Kidney (tissue), 22 donors: ENCODE measurements at places on chromosomes 16 and 17.

- no peak for DNase-seq
Observed at GRCh38 chr17:32943647-32944191, 15.8 kb downstream of the TMEM98 start.

DNA sequence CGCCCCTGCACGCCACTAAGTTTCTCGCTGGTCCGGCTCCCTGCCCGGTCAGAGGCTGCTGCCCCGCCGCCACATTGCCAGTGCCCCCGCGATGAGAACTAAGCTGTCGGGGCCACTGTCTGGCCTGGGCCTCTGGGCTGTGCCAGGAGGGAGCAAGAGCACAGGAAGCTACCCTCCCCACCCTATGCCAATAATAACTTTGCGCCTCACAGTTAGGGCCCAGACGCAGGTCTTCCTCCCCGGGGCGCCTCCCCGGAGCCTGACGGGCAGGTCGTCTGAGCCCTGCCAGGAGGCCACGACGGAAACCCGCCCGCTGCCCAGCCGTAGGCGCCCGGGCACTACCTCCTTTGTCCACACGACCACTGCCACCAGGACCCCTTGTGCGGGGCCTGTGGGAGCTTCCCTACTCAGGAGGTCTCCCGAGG lies 1.5 kb downstream of the ZFPM1 start:
- no peak for DNase-seq

DNA sequence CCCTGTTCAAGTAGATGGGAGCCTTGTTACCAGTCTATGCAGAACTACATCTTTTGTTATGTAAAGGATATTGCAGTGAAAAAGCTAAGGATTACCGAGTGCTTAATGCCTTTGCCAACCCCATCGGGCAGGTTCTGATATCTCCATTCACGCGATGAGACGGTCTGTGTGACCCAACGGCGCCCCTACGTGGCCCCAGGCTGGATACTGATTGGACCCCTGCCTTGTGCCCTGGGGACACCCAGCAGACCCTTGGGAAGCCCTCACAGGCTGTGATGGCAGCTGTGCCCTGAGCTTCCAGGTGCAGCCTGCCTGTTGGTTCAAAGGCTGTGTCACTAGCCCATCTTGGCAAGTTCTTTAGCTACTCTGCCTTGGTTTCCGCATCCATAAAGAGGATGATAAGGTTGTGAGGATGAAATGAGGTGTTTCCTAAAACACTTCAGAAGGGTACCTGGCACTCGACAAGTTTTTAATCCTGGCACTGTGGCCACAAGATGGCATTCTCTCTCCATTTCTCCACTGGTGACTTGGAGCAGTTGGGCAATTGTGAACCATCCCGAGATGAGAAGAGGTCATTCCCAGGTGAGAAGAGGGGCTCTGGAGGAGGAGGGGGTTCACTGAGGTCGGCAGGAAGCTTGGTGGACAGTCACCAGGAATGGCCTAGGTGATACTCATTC lies 33.6 kb downstream of the HAPSTR1 start:
- DNase-seq, result no peak

DNA sequence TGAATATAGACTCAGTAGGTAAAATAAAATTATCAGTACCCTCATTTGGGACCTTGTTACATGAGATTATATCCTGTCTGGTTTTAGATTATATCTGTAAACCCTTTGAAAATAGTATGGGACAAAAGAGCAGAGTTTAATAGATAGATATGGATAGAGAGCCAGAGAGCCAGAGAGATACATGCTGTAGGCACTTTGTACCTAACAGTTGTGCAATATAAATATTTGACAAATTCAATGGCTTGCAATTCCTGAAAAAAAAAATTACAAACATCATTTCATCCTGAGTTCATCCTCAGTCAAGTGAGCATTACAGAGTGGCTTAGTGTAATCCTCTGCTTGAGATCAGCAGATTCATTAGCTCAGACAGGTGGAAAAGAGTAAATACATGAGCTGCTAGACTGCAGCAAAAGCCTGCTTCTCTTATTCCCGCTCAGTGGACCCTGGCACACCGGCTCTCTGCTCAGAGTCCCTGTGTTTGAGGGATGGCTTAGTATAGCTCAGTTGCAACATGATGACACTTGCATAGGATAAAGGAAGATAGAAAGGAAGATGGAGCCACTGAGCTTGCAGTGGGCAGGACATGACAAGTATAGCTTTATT lies 931.6 kb upstream of the GOT2 start:
- DNase-seq, result no peak

DNA sequence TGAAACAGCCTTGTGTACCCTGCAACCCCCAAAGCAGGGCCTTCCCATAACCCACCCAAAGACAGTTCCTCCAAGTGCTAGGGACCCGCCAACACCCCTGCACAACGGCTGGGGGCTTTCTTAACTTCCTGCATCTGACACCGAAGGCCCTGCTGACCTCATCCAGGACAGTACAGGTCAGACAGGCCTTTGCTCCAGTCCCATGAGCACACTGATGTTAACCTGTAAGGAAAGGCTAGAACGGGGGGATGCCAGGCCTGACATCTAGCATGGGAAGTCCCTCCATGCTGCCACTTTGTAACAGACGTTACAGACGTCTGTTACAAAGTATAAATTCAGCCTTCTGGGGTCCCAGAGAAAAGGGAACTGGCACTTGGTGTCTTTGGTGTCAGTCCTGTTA lies 369.1 kb downstream of the CPPED1 start:
- no peak for DNase-seq

GRCh38 chr17:81735264-81736102 lies 23.4 kb downstream of the SLC25A10 start:
- DNase-seq, result no peak

- DNase-seq, result peak; percentile 38
Observed at GRCh38 chr16:48531011-48531962, 78.7 kb downstream of the N4BP1 start.

DNA sequence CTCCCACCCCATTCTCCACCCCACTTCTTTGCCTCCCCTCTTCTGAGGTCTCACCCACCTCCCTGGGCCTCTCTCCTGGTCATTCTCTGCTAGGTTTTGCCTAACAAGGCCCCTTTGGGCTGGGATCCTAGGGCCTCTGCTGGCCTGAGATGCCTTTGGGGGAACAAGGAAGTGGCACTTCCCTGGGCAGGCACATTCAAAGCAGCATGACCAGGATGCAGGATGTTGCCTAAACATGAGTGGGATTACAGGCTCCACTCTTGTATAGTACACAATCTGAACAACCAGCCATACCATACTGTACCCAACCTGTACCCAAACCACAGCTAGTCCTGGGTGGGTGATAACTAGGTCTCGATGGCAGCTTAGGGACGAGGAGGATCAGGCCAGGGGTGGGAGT lies 9.0 kb downstream of the GALK1 start:
- DNase-seq, result no peak

DNA sequence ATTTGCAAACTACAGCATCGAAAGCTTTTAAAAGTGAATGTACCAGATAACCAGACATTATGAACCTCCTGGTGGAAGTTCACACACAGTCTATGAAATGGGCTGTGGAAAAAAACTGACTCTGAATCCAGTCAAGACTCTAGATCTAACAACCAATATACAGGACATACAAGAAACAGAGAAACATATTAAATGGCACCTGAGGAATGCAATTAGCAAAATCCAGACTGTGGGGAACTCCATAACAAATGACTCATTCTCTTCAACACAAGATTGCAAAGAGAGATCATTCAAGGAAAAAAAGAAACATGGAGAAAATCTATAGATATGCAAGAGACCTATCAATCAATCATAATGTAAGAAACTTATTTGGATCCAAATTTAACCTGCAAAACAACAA lies 119.0 kb downstream of the MYO1D start:
- DNase-seq, result no peak

DNA sequence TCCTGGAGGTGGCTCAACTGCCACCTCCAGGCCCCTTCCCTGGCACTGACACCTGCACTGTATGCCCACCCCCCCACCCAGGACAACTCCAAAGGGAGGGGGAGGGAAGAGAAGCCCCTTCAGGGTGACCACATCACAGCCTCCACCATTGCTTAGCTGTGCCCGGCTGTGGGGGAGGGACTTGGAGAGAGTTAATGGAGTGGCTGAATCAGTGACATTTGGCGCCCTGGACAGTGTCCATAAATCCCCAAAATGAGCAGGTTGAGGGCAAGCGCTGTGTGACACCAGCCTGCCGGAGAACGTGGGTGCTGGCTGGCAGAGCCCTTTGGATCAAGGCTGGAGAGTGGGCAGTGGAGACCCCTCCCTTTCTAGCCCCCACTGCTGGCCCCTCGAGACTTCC lies 883 bp downstream of the USH1G start:
- DNase-seq, result peak; percentile 64

DNA sequence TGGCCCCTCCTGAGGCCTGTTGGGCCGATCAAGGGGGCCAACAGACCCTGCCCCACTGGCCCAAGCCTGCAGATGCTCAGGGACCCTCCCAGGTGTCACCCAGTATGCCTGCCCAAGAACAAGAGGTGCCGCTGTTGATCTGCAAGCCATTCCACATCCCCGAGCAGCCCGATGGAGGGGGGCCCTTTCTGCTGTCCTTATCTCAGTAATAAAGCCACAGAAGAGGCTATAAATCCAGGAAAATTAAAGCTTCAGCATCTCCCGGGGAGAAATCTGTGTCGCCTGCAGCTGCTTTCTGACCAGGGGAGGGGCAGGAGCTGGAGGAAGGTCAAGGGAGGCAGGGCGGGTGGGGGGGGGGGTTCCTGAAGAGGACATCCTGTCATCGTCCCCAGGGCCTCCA lies 11.7 kb upstream of the CACNA1H start:
- DNase-seq, result peak; percentile 54

GRCh38 chr17:29958947-29959657 lies 17.7 kb downstream of the EFCAB5 start:
- no peak for DNase-seq

DNA sequence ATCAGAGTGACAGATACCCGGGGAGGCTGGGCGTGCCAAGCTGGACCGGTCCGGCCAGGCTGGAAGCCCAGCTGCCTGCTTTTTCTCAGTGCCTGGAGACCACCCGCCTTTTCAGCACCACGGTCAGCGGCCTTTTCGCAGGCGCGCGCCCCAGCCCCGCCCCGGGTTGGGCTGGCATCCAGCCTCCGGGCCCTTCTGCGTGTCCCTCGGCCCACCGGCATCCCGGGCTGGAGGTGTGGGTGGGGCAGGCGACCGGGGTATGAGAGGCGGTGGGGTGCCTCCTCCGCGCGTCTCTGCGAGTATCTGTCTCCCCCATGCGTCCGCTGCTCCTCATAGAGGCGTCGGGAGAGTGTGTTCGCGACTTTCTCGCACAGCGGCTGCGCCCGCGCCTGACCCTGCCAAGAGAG lies 102.5 kb downstream of the MRM1 start:
- DNase-seq, result peak; percentile 87

DNA sequence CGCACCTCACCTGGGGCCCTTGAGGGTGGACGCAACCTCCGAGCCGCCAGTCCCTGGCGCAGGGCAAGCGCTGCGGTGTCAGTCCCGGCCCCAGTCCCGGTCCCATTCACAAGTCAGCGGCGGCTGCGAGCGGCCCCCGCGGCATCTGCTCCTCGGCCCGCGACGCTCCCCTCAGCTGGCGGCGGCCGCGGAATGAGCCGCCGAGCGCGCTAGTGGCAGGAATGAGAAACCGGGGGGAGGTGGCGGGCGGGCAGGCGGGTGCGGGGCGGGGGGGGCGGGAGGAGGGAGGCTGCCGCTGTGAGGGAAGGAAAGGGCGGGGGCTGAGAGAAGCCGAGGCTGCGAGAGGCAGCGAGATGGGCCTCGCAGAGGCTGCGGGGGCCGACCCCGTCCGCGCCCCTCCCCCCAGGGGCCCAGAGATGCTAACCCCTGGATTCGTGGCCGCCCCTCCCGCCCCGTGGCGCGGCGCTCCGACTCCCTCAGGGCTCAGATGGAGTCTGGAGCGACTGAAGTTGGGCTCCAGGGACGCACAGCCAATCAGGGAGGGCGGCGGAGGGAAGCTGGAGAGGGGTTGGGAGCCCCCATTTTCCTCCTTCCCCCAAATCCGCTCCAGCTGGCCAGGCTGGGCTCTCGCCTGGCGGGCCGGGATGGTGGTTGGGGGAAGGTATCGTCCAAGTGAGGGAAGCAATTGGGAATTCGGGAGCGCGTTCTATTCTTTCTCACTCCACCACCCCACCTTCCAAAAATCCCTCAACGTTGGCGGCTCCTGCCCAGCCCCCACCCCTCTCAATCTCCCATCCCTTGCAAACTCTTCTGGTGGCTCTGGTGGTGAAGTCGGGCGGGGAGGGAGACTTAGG lies at the start of gene CDH11:
TSS of gene CDH11 (minus strand) at position 194 of the 854 bp plus-strand sequence. CDS start 117,194 bp downstream, outside the sequence.
- DNase-seq, result peak; percentile 93

DNA sequence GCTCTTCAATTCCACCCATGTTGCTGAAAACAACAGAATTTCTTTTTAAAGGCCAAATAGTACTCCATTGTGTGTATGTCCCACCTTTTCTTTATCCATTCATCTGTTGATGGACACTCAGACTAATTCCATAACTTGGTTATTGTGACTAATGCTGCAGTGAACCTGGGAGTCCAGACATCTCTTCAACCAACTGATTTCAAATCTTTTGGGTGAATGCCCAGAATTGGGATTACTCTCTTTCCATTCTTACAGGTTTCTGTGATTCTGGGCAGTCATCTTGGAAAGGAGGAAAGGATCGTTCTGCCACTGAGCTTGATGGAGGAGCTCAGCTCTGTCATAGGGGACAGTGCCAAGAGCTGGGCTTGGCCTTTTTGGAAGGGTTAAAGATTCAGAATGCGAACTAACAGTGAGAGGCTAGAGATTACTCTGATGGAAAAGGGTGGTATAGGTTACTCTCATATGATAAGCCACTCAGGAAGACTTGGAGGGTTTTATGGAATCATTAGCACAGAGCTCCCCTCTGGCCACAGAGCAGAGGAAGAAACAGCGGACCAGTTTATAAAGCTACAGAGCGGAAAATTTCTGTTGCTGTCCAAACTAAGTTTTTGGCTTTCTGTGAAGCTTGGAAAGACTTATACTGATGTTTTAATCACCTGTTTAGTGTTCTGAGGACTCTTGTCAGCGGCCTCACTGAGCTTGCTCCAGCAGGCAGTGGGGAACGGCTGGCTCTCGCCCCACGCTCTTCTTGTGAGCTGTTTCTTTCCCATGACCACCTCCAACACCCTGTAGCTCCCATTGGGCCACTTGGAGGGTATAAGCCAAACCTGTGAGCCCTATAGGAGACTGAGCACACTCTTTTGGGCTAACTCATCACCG lies 48.3 kb downstream of the HIC1 start:
- no peak for DNase-seq

GRCh38 chr16:83458612-83459011 lies 349.2 kb upstream of the HSBP1 start:
- no peak for DNase-seq

- no peak for DNase-seq
Observed at GRCh38 chr17:19876529-19877161, 8.9 kb upstream of the ULK2 start.

DNA sequence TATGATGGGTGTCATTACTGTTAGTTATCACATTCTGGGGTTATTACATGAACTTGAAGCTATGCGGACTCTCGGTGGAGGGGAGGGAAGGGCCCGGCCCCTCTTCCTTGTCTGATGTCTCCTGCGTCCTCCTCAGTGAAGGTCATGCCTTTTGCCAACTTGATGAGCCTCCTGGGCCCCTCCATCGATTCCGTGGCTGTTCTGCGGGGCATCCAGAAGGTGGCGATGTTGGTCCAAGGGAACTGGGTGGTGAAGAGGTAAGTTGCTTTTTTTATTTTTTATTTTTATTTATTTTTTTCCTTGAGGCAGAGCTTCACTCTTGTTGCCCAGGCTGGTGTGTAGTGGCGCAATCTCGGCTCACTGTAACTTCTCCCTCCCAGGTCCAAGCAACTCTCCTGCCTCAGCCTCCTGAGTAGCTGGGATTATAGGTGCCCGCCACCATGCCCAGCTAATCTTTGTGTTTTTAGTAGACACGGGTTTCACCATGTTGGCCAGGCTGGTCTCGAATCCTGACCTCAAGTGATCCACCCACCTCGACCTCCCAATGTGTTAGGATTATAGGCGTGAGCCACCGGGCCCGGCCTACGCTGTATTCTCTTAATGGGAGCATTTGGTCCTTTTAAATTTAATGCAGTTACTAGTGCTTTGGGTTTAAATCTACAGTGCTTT lies 21.6 kb downstream of the POLR3E start:
- DNase-seq, result no peak
